Astrocyte of the spinal cord (primary cell): ENCODE measurements at places on chromosomes 7 and 10.

- peak; percentile 56 for DNase-seq
These were observed 31.9 kb upstream of the GUSB start for GRCh38 chr7:66013938-66014337.

- no peak for DNase-seq
These were observed 84.7 kb downstream of the CREB5 start for GRCh38 chr7:28497009-28497408.

GRCh38 chr10:14723052-14723689 is 51.5 kb downstream of the FAM107B start:
- no peak for DNase-seq

- no peak for DNase-seq
These were observed 99.6 kb upstream of the NPS start for GRCh38 chr10:127449490-127449889.

- DNase-seq, result no peak
These were observed 103.9 kb downstream of the SLC37A3 start for GRCh38 chr7:140294454-140294853.

- no peak for DNase-seq
These were observed 20.1 kb downstream of the RP9 start for GRCh38 chr7:33089142-33089541.

- DNase-seq, result no peak
These were observed 51.3 kb downstream of the USP6NL start for GRCh38 chr10:11560076-11560709.

GRCh38 chr7:11760372-11760771 is 71.6 kb downstream of the THSD7A start:
- DNase-seq, result no peak

GRCh38 chr7:5997210-5997808 is 11.5 kb downstream of the PMS2 start:
- DNase-seq, result peak; percentile 74
